ENCODE measurements at places on chromosomes 11 and 22.
A peak's percentile ranks its signal among the peaks of the same experiment; 100 is the strongest.

DNA sequence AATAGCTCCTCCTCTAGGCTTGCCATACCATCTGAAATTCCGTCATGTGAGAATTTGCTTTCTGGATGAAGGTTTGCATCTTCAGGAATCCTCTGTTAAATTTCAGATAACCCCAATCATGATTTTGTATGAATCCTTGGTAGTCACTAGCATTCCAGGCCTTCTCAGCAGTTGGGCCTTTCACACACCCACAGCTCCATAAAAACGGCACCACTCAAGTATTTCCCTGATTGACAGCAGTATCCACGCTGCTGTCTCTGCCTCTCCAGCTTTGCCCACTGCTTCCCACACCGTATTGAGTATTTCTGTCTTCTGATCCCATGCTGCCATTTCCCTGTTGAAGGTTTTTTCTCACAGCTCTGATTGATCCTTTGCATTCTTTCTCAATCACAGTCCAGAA lies 208.7 kb upstream of the NCAM1 start:
- no peak for DNase-seq

DNA sequence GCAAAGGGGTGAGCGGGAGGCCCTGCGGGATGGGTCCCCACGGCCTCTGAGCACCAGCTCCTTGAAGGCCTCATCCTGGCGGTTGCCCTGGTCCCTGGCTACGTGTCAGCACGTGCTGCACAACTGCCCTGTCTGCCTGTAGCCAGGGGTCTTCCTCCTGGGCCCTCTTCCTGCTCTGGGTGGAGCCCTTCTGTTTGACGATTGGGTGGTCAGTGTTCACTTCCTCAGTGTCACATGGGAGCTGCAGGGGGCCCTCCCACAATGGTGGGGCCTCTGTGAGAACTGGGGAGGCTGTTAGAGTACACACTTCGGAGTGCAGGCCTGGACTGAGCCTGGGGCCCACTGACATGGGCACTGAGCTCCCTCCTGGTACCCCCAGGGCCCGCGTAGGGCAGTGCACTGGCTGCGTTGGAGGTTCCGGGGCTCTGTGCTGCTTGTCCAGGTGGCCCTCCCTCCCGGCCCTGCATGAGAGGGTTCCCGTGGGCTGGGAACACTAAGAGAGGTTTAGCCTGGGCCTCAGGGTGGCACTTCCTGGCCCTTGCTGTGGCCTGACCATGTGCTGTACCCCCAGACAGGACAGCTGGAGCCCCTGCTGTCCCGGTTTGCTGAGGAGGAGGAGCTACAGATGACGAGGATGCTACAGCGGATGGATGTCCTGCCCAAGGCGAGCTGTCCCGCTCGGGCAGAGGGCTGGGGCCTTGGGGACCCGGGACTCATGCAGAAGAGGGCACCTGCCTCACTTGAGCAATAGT lies 13.8 kb downstream of the DGCR6L start:
- no peak for DNase-seq

GRCh38 chr11:99370549-99371216 lies 349.9 kb downstream of the CNTN5 start:
- DNase-seq: no peak

- no peak for DNase-seq
Measured at GRCh38 chr22:16955678-16956210, 52.3 kb downstream of the GAB4 start.

GRCh38 chr11:105144887-105145286 lies 5.3 kb upstream of the CARD18 start:
- no peak for DNase-seq

DNA sequence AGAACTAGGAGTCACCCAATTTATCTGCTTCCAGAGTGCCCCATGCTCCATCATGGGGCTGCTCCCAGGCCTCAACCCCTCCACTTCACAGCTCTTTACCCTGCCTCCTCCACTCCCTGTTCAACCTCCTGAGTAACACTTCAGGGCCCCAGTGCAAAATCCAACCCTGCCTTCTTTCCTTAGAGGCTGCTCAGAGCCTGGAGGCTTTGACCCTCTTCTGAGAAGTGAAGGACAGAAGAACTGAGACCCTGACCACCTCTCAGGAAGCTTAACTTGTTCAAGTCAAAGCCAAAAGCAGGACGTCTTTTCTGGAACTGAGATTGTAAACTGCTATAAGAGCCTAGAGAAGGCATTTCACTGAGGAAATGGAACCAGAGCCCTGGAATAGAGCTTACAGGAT lies 15.5 kb downstream of the EIF3F start:
- no peak for DNase-seq

DNA sequence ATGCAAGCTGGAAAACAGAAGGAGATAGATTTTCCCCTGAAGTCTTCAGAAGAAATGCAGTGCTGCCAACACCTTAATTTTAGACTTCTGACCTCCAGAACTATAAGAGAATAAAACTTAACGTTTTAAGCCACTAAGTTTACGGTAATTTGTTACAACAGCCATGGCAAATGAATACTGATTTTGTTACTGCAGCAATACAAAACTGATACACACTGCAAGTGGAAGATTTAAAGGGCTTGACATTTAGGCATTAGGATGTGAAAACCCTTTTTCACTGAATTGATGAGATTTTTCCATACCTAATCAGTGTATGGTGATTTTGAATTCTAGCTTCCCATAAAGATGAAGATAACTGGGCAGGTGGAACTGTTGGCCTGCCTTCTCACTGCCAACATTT lies 22.1 kb upstream of the LMO2 start:
- DNase-seq: no peak

- DNase-seq: no peak
Measured at GRCh38 chr11:57785072-57785471, 23.5 kb downstream of the CTNND1 start.

- no peak for DNase-seq
Measured at GRCh38 chr11:125689274-125689859, 8.7 kb upstream of the ACRV1 start.

GRCh38 chr11:20207781-20208621 lies 47.7 kb upstream of the DBX1 start:
- no peak for DNase-seq

- no peak for DNase-seq
Measured at GRCh38 chr22:22213231-22213630, 31.4 kb upstream of the VPREB1 start.

GRCh38 chr11:117010808-117011540 lies 87.3 kb downstream of the SIK3 start:
- DNase-seq: peak; percentile 36

- DNase-seq: peak; percentile 48
Measured at GRCh38 chr11:35617687-35618496, at the start of gene FJX1. Gene FJX1 (plus strand): TSS chr11:35618460. CDS start chr11:35618637, 177 bp downstream.

DNA sequence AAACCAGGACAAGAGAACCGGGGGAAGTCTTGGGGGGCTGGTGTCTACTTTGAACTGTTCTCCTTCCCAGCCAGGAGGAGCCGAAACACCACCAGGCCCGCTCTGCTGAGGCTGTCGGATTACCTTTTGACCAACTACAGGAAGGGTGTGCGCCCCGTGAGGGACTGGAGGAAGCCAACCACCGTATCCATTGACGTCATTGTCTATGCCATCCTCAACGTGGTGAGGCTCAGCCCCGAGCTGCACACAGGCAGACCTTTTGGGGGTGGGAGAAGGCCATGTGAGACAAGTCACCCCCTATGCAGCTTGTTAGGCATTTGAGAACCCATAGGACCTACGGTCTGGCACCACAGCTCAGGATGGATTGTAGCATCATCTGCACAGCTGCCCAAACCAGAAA lies 2.8 kb downstream of the HTR3A start:
- no peak for DNase-seq

DNA sequence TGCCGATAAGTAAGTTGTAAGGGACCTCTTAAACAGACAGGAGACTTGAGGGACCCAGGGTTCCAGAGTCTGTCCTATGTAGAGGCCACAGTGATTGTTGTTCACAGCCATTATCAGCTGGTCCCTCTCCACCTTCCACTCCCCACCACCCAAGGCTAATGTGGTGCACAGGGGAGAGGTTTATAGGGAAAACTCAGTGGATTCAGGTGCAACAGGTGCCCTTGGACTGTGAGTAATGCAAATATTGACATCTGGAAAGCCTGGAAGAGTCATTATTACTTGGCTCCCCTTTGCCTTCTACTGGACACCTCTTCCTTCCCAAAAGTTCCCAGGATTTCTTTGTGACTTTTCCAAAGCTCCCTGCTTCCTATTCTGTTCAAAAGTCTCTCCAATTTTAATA lies 441.1 kb upstream of the CCDC90B start:
- DNase-seq: no peak

DNA sequence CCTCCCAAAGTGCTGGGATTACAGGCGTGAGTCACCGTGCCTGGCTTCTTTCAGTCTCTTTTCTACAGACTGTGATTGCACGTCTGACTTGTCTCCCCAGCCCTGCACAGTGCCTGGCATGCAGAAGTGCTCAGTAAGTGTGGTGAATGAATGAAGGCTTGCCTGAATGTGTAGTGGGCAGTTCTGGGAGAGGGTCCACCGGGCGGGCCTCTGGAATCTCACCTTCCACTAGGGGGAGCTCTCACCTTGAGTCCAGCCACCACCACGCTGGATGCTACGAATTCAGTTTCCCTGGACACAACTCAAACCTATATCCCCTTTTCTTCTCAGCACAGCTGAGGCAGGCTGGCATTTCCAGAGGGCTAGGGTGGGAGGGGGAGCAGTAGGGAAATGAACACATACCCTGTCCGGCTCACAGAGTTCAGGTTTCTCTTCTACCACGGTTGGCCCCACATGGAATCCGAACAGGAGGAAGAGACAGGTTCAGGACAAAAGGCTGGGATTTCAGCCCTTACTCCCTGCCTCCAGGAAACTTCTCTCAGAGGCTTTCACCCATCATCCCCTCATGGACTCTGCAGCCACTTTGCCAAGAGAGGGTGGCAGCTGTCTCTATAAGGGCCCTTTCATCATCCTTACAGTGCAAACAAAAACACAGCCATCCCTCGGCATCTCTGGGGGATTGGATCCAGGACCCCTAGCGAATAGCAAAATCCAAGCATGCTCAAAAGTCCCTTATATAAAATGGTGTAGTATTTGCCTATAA lies 86.8 kb downstream of the NECTIN1 start:
- no peak for DNase-seq

- no peak for DNase-seq
Measured at GRCh38 chr22:38973289-38974169, 8.6 kb upstream of the APOBEC3B start.

DNA sequence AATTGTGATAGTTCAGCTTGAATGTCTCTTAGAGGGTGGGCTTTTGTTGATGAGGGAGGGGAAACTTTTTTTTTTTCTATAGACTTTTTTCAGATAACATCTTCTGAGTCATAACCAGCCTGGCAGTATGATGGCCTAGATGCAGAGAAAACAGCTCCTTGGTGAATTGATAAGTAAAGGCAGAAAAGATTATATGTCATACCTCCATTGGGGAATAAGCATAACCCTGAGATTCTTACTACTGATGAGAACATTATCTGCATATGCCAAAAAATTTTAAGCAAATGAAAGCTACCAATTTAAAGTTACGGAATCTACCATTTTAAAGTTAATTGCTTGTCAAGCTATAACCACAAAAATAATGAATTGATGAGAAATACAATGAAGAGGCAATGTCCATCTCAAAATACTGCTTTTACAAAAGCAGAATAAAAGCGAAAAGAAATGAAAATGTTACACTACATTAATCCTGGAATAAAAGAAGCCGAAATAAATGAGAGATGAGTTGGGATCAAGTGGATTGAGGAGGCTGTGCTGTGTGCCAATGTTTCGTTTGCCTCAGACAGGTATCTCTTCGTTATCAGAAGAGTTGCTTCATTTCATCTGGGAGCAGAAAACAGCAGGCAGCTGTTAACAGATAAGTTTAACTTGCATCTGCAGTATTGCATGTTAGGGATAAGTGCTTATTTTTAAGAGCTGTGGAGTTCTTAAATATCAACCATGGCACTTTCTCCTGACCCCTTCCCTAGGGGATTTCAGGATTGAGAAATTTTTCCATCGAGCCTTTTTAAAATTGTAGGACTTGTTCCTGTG lies 3.9 kb downstream of the MALAT1 start:
- DNase-seq: no peak

DNA sequence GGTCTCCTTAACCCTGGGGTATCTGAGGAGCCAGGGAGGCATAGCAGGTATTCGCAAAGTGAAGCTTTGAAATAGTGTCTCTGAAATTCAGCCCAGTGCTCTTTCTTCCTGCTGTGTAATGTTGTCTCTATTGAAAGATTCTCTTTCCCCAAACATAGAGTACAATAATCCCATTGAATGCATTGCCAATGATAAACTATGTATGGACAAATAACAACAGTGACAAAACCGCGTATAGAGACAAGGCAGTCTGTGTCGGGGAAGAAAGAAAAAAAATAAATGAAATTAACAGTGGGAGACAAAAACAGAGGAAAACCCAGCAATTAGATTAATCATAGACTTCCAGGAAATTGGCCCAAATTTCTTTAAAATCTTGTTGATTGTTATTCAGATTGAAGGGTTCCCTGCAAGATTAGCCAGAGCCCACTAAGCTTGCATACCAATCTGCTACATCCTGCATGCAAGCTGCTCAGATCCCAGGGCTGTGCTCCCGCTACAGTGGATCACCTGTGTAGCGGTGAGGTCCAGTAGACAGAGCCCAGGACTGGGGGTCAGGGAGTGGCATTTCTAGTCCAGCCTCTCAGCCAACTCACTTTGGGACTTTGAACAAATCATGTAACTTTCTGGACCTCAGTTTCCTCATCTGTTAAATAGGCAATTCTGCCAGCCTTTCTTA lies 492.8 kb downstream of the INSC start:
- DNase-seq: no peak

GRCh38 chr11:71423181-71423790 lies 24.9 kb downstream of the DHCR7 start:
- DNase-seq: no peak

GRCh38 chr11:102685338-102685737 lies 20.2 kb downstream of the MMP27 start:
- DNase-seq: no peak

GRCh38 chr11:69180226-69180625 lies 24.5 kb downstream of the SMIM38 start:
- DNase-seq: no peak

- DNase-seq: peak; percentile 71
Measured at GRCh38 chr11:65558930-65559509, 861 bp upstream of the LTBP3 start.

GRCh38 chr11:125140233-125140632 lies 24.3 kb upstream of the PKNOX2 start:
- no peak for DNase-seq

- DNase-seq: no peak
Measured at GRCh38 chr11:134797411-134798089, 385.5 kb upstream of the B3GAT1 start.

GRCh38 chr11:27040302-27041115 lies at the start of gene BBOX1:
Gene BBOX1 (plus strand): TSS chr11:27040815. CDS start chr11:27055431, 14,616 bp downstream.
- DNase-seq: peak; percentile 56

DNA sequence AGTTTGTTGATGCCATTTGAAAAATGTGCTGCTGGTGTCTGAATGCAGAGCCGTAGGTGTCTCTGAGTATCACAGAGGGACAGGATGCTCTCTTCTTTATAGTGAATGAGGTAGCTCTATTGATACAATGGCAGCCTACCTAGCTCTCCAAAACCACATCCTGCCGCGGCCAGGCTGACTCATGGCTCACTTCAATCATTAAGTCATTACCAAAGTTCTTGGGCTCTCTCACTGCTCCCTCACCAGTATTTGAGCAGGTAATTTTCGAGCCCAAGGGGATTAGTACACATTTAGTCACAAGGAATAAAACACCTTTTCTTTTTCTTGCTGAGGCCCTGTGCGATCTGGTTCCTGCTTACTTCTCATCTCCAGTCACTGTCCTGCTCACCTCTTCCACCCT lies 509.0 kb upstream of the LARGE1 start:
- DNase-seq: no peak
